ENCODE measurements at places on chromosomes 3 and 15. TPM values are rescaled to one million over a fixed set of nuclear protein-coding genes. Genes with fewer than 3 reads are reported as not detected.

GRCh38 chr3:26750263-26750662 is 127.7 kb downstream of the LRRC3B start:
- DNase-seq, result no peak

The FANCI gene
- 87.2 TPM for total RNA-seq

The A4GNT gene
- not detected for total RNA-seq

GRCh38 chr3:196162679-196163078 is 48.5 kb downstream of the ZDHHC19 start:
- DNase-seq, result no peak

The CIDEC gene
- total RNA-seq, result not detected

The RLBP1 gene
- not detected for total RNA-seq

- peak; percentile 88 for DNase-seq
Measured at GRCh38 chr3:52507359-52507758, 12.2 kb downstream of the STAB1 start.

DNA sequence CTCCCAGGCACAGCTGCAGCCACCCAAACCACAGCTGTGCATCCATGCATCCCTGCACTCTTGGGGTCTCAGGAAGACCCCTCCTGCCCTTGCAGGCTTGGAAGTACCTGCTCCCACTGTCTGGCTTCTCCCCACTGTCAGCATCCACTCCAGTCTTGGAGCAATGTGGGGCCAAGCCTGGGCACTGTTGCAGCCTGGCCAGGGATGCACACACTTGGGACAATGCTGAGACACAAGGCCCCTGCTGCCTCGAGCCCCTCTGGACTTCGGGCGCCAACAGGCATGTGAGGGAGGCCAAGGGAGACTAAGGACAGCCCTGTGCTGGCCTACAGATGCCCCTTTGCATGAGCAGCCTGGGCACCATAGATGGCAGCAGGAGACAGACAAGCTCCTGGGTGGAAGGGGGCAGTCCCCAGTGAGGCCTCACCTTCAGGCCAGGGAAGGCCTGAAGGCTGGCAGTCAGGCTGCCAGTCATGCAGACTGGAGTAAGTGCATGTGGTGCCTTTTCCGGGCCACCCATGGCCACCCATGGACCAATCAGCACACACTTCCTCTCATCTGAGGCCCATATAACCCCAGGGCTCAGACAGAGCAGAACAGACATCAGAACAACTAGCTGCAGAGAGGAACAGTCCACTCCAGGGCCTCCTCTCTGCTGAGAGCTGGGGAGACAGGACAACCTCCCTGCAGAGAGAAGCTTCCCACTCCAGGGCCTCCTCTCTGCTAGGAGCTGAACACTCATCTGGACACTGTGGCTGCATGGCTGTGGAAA is 219.0 kb downstream of the VGLL3 start:
- DNase-seq, result no peak

The CPN2 gene
- not detected for total RNA-seq

GRCh38 chr3:101379658-101380376 is 59.4 kb upstream of the IMPG2 start:
- no peak for DNase-seq

The KNSTRN gene
- 117 TPM for total RNA-seq

The SLC28A1 gene
- not detected for total RNA-seq

GRCh38 chr3:125165948-125166553 is 46.5 kb downstream of the SLC12A8 start:
- DNase-seq, result no peak

The IVD gene
- 10.8 TPM for total RNA-seq

DNA sequence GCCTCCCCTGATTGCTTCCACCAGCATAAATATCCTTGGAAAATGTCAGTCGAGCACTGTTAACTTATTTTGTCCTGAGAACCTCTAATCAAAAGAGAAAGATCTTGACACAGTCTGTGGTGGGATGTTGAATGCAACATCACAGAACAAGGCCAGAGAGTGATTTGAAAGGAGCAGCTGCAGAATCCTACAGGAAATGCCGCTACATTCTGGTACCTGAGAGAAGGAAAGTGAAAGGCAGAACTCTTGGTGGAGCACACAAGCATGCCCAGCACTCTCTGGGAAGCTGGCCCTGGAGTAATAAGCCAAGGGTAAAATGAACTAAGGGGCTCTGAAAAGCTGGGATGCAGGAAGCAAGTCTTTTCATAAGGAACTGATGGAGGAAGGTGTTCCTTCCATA is 75.8 kb downstream of the CBLB start:
- peak; percentile 21 for DNase-seq

DNA sequence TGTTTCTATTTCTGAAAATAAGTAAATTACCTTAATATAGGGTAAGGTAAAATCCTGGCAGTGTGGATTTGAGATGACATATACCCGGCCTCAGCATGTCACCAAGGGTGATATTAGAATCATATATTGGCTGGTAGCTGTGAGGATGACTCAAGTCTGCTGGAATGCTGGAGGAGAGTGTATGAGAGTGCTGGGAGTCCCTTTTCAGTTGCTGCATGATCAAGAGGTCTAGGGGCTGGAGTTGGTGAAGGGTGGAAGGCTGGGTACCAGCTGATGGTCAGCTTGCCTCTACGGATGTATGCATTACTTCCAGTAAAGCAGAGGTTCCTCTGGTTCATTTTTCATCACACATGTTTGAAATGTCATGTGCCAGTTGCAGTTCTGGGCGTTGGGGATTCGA is 40.6 kb downstream of the SLC25A26 start:
- DNase-seq, result peak; percentile 29

The TGM5 gene
- 0.14 TPM for total RNA-seq

The GPR160 gene
- 2.7 TPM for total RNA-seq

The LRTM1 gene
- total RNA-seq, result not detected

DNA sequence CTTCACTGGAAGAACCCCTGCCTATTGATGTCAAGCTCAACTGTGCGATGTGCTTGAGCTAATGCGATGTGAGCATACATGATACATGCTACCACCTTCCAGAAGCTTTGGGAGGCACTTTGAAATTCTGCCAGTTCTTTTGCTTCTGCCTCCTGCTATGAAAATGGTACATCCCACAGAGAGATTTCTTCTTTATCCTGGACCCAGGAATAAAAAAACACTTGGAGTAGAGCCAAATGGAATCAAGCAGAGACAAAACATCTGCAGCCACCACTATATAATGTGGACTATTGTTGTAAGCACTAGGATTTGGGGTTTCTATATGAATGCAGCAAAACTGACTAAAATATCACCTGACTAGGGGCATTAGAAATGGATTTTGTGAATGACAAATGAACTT is 119.9 kb upstream of the GAP43 start:
- no peak for DNase-seq

DNA sequence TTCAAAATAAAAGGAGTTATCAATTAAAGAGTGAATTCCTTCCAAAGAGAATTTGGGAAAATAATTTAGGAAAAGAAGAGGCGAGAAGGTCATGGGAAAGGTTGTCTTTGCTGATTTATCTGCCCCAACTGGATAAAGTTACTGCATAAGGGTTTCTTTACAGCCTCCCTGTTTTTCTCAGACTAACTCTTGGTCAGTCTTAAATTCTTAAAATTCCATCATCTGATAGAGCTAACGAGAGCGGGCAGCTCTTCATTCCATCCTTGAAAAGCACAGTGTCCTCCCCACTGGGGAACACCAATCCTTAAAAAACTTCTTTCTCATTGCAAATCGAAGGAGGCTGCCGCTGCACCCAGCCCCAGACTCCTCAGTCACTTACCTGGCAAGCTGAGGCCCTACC is 107.2 kb downstream of the PGPEP1L start:
- DNase-seq, result peak; percentile 52

GRCh38 chr3:187808527-187808895 is 63.2 kb upstream of the BCL6 start:
- no peak for DNase-seq

GRCh38 chr3:197752107-197752506 is 2.4 kb downstream of the FYTTD1 start:
- DNase-seq, result no peak

DNA sequence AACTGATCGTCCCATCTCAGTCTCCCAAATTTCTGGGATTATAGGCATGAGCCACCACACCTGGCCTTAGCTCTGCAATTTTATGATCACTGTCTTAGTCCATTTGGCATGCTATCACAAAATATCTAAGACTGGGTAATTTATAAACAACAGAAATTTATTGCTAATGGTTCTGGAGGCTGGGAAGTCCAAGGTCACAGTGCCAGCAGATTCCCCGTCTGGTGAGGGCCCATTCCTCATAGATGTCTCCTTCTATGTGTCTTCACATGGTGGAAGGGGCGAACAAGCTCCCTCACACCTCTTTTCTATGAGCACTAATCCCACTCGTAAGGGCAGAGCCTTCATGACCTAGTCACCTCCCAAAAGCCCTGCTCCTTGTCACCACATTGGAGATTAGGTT is 55.3 kb upstream of the KIF23 start:
- no peak for DNase-seq

Data from A172 (cell line).